NCI-H446 treated with DMSO at 0.1 percent for 48 hours (cell line): ENCODE measurements at places on chromosomes 11 and 22.

- DNase-seq = no peak
These were observed 24.3 kb downstream of the CCDC15 start for GRCh38 chr11:124978316-124978715.

GRCh38 chr22:19571995-19572394 lies 47.8 kb upstream of the CLDN5 start:
- DNase-seq = no peak

GRCh38 chr11:73344191-73344607 lies 32.0 kb upstream of the RELT start:
- DNase-seq = no peak

DNA sequence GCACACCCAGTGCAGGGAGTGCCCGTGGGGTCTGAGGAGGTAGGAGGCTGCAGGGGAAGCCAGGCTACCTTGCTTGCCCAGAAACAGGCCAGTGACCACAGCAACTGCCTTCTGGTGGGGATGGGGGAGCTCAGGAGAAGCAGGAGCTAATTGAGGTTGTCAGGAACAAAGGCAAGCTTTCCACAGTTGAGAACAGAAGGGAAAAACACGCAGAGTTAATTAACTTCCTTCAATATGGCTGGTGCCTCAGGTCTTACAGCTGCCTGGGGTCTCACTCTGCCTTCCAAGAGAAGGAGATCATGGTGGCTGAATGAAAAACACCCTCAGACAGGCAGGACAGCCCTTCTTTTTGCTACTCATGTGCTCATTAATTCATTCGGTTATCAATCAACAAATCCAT lies 127.9 kb upstream of the SYT13 start:
- no peak for DNase-seq
